Nasal cavity respiratory epithelium epithelial cell of viscerocranial mucosa (primary cell): ENCODE measurements at places on chromosomes 5 and 9. TPM values are rescaled to one million over a fixed set of nuclear protein-coding genes. Genes with fewer than 3 reads are reported as not detected.

MAP1B gene
- 15.4 and 21.9 TPM in 2 replicates for total RNA-seq

WASHC1 gene
- total RNA-seq, result 5.5 and 7.4 TPM in 2 replicates

BTNL3 gene
- not detected in 2 replicates for total RNA-seq

CD72 gene
- total RNA-seq, result 0.50 and 1.0 TPM in 2 replicates

HRCT1 gene
- 0.28 and 0.34 TPM in 2 replicates for total RNA-seq

ECSCR gene
- not detected in 2 replicates for total RNA-seq

IFNA21 gene
- total RNA-seq, result not detected in 2 replicates

ASS1 gene
- 276 and 460 TPM in 2 replicates for total RNA-seq

GABRA6 gene
- not detected in 2 replicates for total RNA-seq

ANKRD31 gene
- total RNA-seq, result 0.21 and 0.34 TPM in 2 replicates

IDNK gene
- 1.5 and 3.8 TPM in 2 replicates for total RNA-seq

ZNF484 gene
- 8.9 and 15.4 TPM in 2 replicates for total RNA-seq

WNK2 gene
- total RNA-seq, result 0.34 and 4.4 TPM in 2 replicates

C9 gene
- total RNA-seq, result not detected in 2 replicates

REEP2 gene
- total RNA-seq, result 0.34 and 2.8 TPM in 2 replicates

CA9 gene
- 0.68 and 7.5 TPM in 2 replicates for total RNA-seq

DND1 gene
- total RNA-seq, result 0.34 and 0.36 TPM in 2 replicates
